ENCODE measurements at places on chromosomes 3 and 15.

GRCh38 chr15:29107291-29107890, 162.2 kb downstream of the NSMCE3 start:
- no peak for DNase-seq

DNA sequence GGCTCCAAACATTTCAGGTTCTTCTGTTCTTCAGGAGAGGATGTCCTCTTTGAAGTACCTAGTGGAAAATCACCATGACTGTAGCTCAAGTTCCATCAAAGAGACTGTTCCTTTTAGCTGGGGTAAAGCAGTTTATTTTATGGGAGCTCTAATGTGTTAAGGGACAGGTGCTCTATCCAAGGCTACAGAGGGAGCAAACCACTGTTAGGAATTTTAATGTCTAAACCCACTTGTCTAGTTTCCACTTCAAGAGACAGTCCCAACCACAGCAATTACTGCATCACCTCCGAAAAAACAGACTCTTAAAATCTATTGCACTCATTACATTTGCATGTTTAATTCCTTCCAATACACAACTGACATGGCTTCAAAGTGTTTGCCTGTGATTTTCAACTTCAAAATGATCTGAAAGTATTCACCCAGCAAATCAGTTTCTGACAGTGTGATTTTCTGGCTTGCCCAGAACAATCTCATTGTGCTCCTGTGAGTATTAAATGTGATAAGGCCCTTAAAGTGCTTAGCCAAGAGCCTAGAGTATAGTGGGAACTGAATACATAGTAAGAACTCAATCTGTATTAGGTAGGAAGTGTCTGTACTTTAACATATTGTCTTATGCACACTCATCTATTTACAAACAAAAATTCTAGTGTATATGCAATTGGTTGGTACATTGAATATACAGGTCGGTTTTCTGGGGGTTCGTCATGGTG, 266.5 kb upstream of the CCDC54 start:
- no peak for DNase-seq

DNA sequence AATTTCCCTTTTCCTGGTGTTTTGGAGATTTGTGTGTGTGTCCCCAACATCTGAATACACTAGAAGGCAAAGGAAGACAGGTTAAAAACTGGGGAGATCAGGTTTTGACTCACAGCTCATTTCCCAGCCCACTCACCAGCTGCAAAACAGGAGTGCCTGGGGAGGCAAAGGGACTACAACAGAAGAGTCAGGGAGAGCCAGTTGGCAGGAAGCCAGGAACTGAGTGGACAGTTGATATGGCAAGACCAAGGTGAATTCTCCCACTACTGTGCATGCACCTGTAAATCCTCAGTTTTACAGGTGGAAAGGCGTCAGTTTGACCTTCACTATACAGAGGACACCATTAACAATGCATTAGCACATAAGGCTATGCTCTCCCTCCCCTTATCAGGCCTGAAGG, 901.5 kb upstream of the SEMA6D start:
- DNase-seq: no peak

DNA sequence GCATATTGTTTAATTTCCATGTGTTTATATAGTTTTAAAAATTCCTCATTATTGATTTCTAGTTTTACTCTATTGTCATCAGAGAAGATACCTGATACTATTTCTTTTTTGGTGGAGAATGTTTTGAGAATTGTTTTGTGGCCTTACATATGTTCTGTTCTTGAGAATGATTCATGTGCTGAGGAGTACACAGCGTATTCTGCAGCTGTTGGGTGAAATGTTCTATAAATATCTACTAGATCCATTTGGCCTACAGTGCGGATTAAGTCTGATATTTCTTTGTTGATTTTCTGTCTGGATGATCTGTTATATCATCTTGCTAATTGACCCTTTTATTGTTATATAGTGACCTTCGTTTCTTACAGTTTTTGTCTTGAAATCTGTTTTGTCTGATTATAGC, 109.7 kb downstream of the UBE2E2 start:
- DNase-seq: peak; percentile 40

DNA sequence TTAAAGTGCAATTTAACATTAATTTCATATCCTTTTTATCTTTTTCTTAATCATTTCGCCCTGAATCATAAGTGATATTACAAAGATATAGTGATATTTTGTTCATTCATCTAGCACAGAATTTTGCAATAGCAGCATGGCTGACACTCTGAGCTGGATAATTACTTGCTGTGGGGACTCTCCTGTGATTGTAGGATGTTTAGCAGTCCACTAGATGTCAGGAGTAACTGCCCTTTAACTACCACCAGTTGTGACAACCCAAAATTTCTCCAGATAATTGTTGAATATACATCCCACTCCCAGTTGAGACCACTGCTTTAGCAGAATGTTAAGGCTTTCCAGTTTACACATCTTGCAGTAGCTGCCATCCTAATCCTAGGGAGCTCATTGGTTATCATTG, 196.8 kb upstream of the MBNL1 start:
- DNase-seq: peak; percentile 66

DNA sequence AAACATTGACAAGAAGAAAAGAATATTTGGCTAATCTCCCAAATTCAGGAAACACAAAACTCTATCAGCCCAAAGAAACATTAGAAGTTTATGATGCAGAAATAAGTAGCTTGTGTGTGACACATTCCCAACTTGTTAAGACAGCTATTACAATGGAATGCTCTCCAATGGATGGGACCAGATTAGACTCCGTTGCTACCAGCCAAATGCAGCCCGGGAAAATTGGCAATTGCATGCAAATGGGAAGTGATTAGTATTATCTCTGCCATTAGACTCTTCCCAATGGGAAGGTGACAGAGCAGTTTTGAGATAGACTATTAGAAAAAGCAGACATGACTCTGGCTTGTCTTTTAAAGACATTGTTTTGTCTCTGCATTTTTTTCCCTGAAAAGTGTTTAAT, 37.4 kb upstream of the KCNMB2 start:
- DNase-seq: peak; percentile 8

DNA sequence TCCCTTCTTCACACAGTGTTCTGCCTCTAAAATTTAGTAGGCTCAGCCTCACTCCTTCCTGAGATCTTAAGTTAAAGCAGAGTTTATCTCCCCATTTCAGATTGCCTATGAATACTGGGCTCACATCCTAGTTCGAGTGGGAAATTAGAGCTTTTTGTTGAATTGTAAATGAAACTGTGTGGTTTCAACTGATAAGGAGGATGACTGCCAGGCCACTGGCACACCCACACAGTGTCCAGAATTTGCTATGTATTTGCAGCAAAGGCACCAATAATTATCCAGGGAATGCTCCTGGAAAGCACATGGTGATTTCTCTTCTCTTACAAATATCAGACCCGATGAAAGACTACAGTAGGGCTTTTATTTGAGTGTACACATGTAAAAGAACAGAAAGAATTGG, 308.1 kb upstream of the COL8A1 start:
- no peak for DNase-seq

GRCh38 chr3:102661707-102662497, 227.1 kb downstream of the ZPLD1 start:
- DNase-seq: no peak

GRCh38 chr3:58628823-58629562, 37.6 kb downstream of the FAM3D start:
- DNase-seq: peak; percentile 99

DNA sequence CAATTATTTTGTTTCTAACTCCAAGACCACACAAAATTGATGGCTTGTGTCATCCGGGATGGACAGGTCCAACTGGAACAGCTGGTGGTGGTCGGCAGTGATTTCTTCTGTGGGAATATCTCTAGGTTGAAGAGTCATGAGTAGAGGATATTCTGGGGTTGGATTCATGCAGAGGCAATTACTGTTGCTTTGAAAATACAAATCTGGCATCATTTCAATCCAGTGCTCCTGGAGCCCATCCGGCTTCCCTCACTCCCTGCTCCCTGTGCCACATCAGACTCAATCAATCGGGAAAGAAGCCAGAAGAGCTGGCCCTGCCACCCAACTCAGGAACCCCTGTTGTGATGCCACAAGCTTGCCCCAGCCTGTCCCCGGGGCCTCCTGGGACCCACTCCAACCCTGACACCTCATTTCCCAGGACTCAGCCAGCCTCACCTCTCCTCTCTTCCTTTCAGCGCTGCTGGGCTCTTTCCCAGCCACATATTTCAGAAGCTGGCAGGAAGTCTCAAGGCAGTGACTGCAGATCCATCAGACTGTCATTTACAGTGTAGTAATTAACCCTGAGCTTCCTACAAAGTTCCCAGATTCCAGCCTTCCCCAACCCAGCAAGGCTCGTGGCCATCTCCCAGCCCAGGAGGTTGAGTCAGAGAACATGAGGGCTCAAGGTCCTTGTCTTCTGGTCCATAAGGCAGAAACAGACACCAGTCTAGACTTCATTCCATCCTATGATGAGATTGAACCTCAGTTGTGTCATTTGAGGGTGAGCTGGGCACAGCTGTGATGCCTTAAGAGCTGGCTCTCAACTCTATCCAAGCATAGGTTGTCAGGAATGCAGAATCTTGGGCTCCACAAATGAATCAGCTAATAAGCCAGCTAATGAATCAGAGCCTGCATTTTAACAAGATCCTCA, 114.0 kb downstream of the FAM174B start:
- peak; percentile 73 for DNase-seq

DNA sequence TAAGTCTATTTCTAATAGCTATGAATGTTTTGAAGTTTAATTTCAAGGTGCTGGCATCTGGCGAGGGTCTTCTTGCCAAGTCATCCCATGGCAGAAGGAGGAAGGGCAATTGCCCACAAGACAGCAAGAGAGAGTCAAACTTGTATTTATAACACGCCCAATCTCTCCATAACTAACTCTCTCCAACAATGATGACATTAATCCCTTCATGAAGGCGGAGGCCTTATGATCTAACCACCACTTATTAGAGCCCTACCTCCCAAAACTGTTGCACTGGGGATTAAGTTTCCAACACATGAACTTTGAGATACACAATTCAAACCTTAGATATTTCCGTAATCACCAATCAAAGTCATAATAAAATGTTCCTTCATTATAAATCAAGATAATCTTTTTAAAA, 406.9 kb downstream of the CNTN6 start:
- DNase-seq: no peak

DNA sequence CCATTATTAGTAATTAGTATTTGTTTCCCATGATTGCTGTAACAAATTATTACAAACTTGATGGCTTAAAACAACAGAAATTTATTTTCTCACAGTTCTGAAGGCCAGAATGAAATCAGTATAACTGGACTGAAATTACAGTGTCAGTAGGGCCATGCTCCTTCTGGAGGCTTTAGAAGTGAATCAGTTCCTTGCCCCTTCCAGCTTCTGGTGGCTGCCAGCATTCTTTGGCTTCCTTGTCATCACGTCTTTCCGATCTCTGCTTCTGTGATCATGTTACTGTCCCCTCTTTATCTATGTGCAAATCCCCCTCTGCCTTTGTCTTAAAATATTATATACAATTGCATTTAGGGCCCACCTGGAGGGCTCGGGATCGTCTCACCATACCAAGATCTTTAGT, 92.0 kb downstream of the FOXB1 start:
- peak; percentile 44 for DNase-seq

DNA sequence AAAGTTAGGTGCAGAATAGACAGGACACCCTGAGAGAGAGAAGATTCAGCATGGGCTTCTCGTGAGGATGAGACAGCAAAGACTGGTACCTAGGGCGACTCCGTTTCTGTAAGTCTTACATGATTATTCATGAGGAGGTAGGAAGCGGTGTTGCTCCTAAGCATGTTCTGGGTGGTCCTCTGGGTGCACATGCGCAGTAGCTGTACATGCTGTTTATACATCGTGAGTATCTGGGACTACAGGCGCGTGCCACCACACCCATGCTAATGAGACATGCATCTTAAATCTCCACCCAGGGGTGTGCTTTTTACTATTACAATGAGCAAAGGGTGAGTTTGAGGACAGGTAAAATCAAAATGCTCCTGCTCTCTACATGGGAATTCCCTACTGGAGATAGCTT, 12.3 kb downstream of the ALPK3 start:
- no peak for DNase-seq

- peak; percentile 17 for DNase-seq
These were observed 67.9 kb upstream of the TNIK start for GRCh38 chr3:171528102-171528501.

DNA sequence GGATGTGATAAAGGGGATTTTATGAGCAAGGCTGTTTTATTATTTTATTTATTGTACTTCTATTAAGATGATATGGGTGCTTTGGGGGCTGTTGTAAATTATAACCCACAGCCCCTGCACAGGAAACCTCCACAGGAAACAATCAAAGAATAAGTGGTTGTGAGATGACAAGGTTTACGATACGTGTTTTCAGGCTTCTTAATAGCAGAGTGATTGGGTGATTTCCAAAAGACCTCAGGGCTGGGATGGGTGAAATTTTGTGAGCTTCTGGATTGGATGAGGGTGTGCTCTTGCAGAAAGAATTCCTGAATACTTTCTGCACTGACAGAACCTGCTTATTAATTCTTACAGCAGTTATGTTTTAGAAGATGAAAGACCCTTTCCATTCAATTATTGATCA, 21.4 kb downstream of the CHL1 start:
- no peak for DNase-seq

GRCh38 chr3:133884887-133885711, 10.6 kb downstream of the RAB6B start:
- DNase-seq: no peak

DNA sequence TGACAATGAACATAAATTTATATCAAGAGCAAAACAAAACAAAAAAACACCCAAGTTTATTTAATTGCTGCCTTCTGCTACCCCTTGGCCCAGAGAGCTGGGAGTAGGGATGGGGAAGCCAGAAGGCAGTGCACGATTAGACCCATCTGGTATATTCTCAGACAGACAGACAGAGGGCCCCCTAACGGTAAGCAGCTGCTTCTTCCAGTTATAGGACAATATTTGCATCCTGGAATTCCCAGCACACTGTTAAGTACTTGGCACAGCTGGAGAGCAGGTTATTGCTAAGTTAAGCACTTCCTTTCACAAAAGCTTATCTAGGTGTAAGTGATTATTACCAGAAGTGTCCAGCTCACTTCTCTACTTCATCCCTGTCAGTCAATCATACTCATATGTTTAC, 39.3 kb downstream of the C2CD4B start:
- peak; percentile 39 for DNase-seq

- peak; percentile 66 for DNase-seq
These were observed 60.6 kb downstream of the TCF12 start for GRCh38 chr15:56978898-56979662.

DNA sequence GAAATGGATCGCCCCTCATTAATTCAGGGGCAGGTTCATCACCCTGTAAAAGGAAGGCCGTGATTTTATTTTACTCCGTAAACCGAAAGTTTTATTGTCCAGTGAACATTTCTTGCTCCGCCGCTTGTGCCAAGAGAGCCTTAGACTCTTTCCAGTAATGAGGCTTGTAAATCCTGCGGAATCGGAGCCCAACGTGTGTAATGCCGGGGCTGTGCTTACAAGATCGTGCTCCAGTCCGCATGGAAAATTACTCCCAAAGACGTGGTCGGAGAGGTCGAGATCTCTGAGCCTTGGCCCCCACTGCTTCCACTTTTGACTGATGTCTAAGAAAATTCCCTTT, 649 bp upstream of the PLOD2 start:
- peak; percentile 56 for DNase-seq

DNA sequence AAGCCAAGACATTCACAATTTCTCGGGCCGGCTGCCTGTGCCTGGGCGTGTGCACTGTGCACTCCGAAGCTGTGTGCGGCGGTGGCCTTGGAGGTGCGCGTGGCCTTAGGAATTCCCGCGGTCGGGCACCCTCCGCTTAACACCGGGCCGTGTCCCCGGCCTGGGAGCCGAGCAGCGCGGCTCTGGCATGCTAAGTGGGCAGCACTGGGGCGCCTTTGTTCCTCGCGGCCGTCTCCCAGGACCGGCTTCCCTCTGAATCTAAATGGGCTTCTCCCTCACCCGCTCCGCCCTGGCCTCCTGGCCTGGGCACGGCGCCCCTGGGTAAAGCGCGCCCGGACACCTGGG, 498 bp upstream of the ARNT2 start:
- peak; percentile 11 for DNase-seq

- DNase-seq: peak; percentile 72
These were observed 42.1 kb upstream of the SLC6A6 start for GRCh38 chr3:14360123-14360881.

Measured in fibroblast of skin of abdomen (primary cell).